ENCODE measurements at places on chromosomes 12 and 14. TPM values are rescaled to one million over a fixed set of nuclear protein-coding genes. Genes with fewer than 3 reads are reported as not detected.
A peak's percentile ranks its signal among the peaks of the same experiment; 100 is the strongest.

Gene MDGA2
- total RNA-seq = 1.7 TPM

Gene CLEC12A
- total RNA-seq = 18.1 TPM

Gene HVCN1
- total RNA-seq = 4.1 TPM

Gene RTN1
- 12.5 TPM for total RNA-seq

Gene CCDC60
- 5.1 TPM for total RNA-seq

DNA sequence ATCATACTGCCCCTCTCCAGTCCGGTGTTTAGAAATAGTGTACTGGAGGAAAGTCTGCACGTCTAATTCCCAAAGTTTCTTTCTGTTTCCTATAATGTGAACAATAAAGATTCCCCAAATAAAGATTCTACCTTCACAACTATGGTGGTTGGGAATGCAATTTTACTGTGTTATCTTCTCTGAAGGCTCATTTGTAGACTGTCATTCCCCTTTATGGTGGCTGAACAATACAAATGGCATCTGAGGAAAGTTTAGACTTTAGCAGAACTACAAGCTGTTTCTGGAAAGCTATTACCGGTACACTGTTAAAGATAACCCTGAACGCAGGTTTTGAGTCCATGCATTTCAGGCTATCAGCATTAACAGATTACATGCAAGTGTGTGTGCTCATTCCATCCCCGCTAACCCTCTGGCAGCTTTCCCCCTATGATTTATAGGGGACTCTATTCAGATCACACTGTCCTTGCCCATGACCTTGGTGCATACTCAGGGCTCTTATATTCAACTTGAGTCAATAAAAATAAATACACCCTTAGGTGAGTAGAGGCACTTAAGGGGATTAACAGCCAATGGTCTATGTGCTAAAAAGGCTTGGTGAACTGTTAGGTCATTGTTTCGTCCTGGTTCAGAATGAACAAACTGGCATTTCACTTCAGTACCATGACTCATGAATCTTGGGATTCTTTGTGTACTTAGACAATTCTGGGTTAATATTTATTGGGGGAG lies 60.7 kb upstream of the PYGL start:
- DNase-seq = peak; percentile 47

GRCh38 chr12:70252832-70253231 lies 9.6 kb downstream of the CNOT2 start:
- DNase-seq = no peak

GRCh38 chr14:95388699-95389098 lies 69.0 kb upstream of the CLMN start:
- DNase-seq = peak; percentile 51

DNA sequence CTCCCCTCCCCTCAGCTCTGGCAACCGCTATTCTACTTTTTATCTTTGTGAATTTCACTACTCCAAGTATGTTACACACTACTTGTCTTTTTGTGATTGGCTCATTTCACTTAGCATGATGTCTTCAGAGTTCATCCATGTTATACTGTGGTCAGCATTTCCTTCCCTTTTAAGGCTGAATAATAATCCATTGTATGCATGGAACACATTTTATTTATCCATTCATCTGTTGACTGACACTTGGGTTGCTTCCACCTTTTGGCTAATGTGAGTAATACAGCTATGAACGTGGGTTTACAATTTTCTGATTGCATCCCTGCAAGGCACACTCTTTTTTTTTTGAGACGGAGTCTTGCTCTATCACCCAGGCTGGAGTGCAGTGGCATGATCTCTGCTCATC lies 53.0 kb upstream of the FUT8 start:
- DNase-seq = no peak

All from umbilical cord (tissue), 2 donors.